Fibroblast of lung (primary cell): ENCODE measurements at places on chromosomes 12 and 14. TPM values are rescaled to one million over a fixed set of nuclear protein-coding genes. Genes with fewer than 3 reads are reported as not detected.

Gene RIMBP2
- under 0.01 and 0.17 TPM in 2 replicates for total RNA-seq

Gene TAS2R8
- under 0.01 TPM in 1 of 2 replicates, not detected in the other for total RNA-seq

Gene PSMA6
- total RNA-seq, result 190 and 254 TPM in 2 replicates

Gene GCH1
- 1.5 and 6.4 TPM in 2 replicates for total RNA-seq

Gene ARHGEF25
- total RNA-seq, result 34.4 and 40.0 TPM in 2 replicates

Gene MAP3K12
- 37.8 and 40.8 TPM in 2 replicates for total RNA-seq

Gene HNF1A
- not detected in 2 replicates for total RNA-seq

Gene XRCC3
- total RNA-seq, result 2.8 and 9.2 TPM in 2 replicates

Gene AICDA
- not detected in 2 replicates for total RNA-seq

Gene PLEKHG7
- total RNA-seq, result not detected in 2 replicates

Gene KRT5
- not detected in 2 replicates for total RNA-seq

Gene OTUB2
- total RNA-seq, result 1.5 and 2.3 TPM in 2 replicates

Gene LPAR5
- total RNA-seq, result not detected in 2 replicates

Gene B4GALNT3
- not detected in 2 replicates for total RNA-seq

Gene PRB2
- not detected in 2 replicates for total RNA-seq

Gene MYH6
- not detected in 2 replicates for total RNA-seq

Gene MIA2
- total RNA-seq, result 11.8 and 15.0 TPM in 2 replicates

Gene OR5AU1
- not detected in 2 replicates for total RNA-seq

Gene GPR162
- total RNA-seq, result 11.1 and 11.8 TPM in 2 replicates

Gene ART4
- not detected in 2 replicates for total RNA-seq

Gene WDHD1
- total RNA-seq, result 8.6 and 9.8 TPM in 2 replicates

Gene DACT1
- 10.2 and 22.6 TPM in 2 replicates for total RNA-seq

Gene CCDC175
- not detected in 2 replicates for total RNA-seq

Gene GAPDH
- 4,386 and 6,255 TPM in 2 replicates for total RNA-seq

Gene ARF6
- 48.8 and 67.4 TPM in 2 replicates for total RNA-seq

Gene TAS2R46
- 1.5 and 2.0 TPM in 2 replicates for total RNA-seq

Gene OR4M1
- total RNA-seq, result not detected in 2 replicates

Gene C14orf132
- total RNA-seq, result 41.1 and 48.6 TPM in 2 replicates

Gene CHFR
- 21.6 and 28.2 TPM in 2 replicates for total RNA-seq

Gene ZNF385A
- total RNA-seq, result 2.3 and 3.3 TPM in 2 replicates

Gene MUCL1
- not detected in 2 replicates for total RNA-seq

Gene HOXC10
- total RNA-seq, result not detected in 2 replicates

Gene SLC7A8
- 5.1 and 10.2 TPM in 2 replicates for total RNA-seq

Gene BCL11B
- total RNA-seq, result under 0.01 TPM in 2 replicates

Gene PLEKHH1
- total RNA-seq, result 0.33 and 0.77 TPM in 2 replicates

Gene RNASE13
- not detected in 2 replicates for total RNA-seq

Gene RBM19
- 15.4 and 16.5 TPM in 2 replicates for total RNA-seq

Gene DDX51
- 7.2 and 7.4 TPM in 2 replicates for total RNA-seq

Gene SLC39A5
- total RNA-seq, result not detected in 2 replicates

Gene GALC
- 18.7 and 22.8 TPM in 2 replicates for total RNA-seq

Gene NDRG2
- 0.50 and 1.8 TPM in 2 replicates for total RNA-seq
